Stimulated activated CD4-positive, alpha-beta T cell treated with anti-CD3 and anti-CD28 coated beads, Interleukin-1b, Interleukin-23, amount 100 ng/mL, for 48 hours (primary cell): ENCODE measurements at places on chromosomes 3 and 15.

GRCh38 chr3:182829761-182830405, 36.6 kb downstream of the ATP11B start:
- no peak for DNase-seq

DNA sequence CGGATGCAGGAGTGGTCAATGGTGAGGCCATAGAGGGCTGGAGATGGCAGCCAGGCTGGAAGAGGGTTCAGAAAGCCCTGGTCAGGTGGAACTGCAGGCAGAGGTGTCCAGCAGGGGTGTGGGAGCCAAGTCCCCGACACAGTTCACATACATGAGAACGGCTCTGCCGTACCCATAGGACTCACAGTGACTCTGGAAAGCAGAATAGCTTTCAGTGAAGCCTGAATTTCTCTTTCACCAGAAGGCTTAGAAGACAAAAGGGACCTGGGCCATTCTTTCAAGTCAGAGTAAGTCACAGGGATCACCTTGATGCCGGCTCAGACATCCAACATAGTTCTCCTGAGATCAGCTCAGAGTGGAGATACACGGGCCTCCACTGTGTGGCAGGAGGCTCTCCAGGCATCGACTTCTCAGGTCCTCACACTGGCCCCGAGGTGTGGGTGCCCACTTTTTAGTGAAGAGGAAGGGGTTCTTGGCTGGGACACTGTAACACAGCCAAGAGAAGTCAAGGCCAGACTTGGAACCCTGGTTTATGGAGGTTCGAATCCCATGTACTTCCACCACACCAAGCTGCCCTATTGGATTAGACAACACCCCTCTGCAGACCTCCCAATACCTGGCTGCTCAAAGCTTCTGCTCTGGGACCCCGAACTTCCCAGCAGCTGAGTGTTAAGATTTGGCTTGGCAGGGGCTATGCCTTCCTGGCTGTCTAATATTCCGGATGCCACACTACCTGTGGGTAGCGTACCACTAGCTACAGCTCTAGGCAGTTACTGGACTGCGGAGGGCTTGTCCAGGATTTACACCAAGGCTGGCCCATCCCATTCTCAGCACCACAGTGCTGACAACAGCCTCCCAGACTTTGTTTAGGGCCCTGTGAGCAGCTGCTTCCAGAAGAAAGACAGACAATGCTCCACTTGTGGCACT, 40.4 kb upstream of the RAB6B start:
- DNase-seq, result no peak

DNA sequence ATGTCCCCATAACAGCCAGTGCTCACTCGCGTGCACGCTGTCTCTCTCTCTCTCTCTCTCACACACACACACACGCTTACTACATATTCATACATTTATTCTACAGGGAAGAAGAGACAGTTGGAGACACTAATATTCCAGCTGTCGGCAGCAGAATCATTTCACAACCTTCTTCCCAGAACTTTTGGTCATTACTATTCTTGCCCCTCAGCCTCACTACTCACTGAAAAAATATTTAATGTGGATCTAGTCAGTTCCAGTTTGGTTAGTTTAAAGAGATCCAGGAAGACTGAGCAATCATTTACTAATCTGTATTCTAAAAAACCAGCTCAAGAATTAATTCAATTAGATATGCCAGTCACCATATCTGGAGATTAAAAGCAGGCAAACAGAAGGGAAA, 394.9 kb downstream of the PTPRG start:
- DNase-seq, result no peak

GRCh38 chr3:162175145-162175544, 678.5 kb downstream of the OTOL1 start:
- DNase-seq, result no peak

- DNase-seq, result no peak
Measured at GRCh38 chr15:38878026-38878425, 313.4 kb upstream of the RASGRP1 start.

GRCh38 chr3:38643090-38643489, 6.4 kb downstream of the SCN5A start:
- DNase-seq, result no peak

DNA sequence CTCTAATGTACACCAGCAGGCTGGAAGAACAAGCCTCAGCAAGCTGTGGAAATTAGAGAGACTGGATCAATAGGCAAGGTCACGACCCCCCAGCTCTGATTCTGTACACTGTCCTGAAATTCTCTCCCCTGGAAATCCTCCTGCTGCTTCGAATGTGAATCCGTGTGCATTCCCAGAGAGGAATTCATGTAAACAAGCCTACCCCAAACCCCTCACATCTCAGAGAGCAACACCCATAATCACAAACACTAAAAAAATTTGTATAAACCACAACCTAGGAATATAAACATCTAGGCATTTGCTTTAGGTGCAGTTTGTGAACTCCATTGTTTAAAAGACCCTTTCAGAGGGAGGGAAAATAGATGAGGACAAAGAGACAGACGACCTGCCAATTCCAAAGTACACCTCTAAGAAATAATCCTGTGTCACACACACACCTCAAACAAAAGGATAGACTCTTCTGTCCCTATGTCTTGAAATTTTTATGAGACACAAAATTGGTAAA, 325.2 kb downstream of the WDR72 start:
- no peak for DNase-seq

DNA sequence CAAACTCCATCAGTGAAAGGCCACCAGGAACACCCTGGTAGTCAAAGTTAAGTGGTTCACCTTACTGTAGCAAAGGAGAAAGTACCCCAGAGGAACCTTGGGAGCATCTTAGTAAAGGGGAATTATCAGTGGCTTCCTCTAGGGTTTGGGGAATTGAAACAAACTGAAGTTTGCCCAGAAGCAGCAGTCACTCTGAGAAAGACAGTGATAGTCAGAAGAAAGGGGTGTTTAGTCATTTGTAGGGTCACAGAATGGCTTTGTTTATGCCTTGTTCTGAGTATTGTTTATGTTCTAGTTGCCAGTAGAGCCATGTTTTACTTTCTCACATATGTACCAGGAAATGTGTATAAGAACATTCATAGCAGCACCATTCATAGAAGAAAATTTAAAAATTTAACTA, 93.8 kb downstream of the FHIT start:
- no peak for DNase-seq

- DNase-seq, result no peak
Measured at GRCh38 chr3:62007036-62007435, 366.3 kb downstream of the FEZF2 start.
